Fibroblast of skin of right biceps (primary cell): ENCODE measurements at places on chromosomes 2 and 18.
A peak's percentile ranks its signal among the peaks of the same experiment; 100 is the strongest.

DNA sequence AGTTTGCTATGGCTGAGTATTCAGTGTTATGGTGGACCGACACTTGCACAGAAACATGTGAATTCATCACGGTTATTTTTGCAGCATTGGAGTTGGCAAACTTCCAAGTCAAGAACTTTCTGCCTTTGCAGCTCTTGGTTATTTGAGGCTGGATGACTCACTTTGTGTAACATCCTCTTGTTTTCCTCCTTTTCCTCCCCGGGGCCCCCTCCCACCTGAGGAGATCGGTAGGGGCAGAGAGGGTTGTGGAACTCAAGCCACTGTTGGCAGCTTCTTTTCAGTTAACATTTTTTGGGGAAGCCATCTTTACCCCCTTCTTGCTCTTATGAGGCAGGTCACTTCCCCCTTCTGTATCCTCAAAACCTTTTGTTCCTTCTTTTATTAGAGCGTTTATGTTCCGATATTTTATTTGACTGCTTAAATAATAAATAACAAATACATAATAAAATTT lies 48.6 kb downstream of the DDX1 start:
- DNase-seq, result peak; percentile 80

GRCh38 chr18:47510831-47511230 lies 259.4 kb upstream of the SKOR2 start:
- DNase-seq, result no peak

GRCh38 chr2:85302121-85302520 lies 25.7 kb downstream of the TGOLN2 start:
- DNase-seq, result no peak

- no peak for DNase-seq
Observed at GRCh38 chr18:59909289-59910036, 9.7 kb downstream of the PMAIP1 start.

GRCh38 chr2:235728800-235729556 lies 235.1 kb downstream of the AGAP1 start:
- DNase-seq, result no peak

GRCh38 chr18:34835466-34835865 lies 125.4 kb downstream of the DTNA start:
- DNase-seq, result no peak

- DNase-seq, result peak; percentile 87
Observed at GRCh38 chr2:150532879-150533278, 45.4 kb upstream of the RND3 start.

- no peak for DNase-seq
Observed at GRCh38 chr18:75137346-75137877, 71.5 kb downstream of the PTGR3 start.

- no peak for DNase-seq
Observed at GRCh38 chr2:47741637-47742036, 41.3 kb upstream of the MSH6 start.

GRCh38 chr2:173978447-173978846 lies 13.3 kb upstream of the SP3 start:
- DNase-seq, result no peak
